ENCODE measurements at places on chromosomes 7 and 10. TPM values are rescaled to one million over a fixed set of nuclear protein-coding genes. Genes with fewer than 3 reads are reported as not detected.

NEURL1 gene
- total RNA-seq: 0.24 TPM

NPFFR1 gene
- not detected for total RNA-seq

ACBD7 gene
- total RNA-seq: 0.48 TPM

LIPM gene
- total RNA-seq: not detected

ASZ1 gene
- not detected for total RNA-seq

EBLN1 gene
- not detected for total RNA-seq

PPP1R17 gene
- total RNA-seq: not detected

TAC1 gene
- 2.9 TPM for total RNA-seq

OR2A42 gene
- not detected for total RNA-seq

MYPN gene
- not detected for total RNA-seq

ACSM6 gene
- total RNA-seq: not detected

ZNF37A gene
- total RNA-seq: 7.7 TPM

TBL2 gene
- 65.2 TPM for total RNA-seq

CPN1 gene
- not detected for total RNA-seq

PNLIPRP3 gene
- 13.0 TPM for total RNA-seq

GJD4 gene
- not detected for total RNA-seq
